Activated naive CD8-positive, alpha-beta T cell treated with anti-CD3 and anti-CD28 coated beads for 36 hours (primary cell): ENCODE measurements at places on chromosomes 2 and 18.
A peak's percentile ranks its signal among the peaks of the same experiment; 100 is the strongest.

DNA sequence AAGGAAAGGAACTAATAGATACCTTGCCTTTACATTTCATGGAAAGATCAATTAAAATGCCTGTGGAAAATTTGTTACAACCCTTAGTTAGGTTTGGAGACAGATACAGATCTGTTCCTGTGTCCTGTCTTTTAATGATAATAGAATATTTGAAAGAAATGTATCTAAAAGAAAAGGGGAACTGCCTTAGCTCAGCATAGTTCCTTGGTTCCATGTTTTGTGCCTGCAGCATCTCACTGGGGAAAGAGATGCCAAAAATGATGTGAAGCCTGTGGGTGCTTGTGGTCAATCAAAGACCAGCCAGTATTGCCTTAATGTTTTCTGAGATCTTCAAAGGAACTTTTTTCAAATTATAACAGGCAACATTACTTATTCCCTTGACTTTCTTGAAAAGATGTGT is 147.6 kb downstream of the ADCYAP1 start:
- no peak overlapping the region for H3K27ac ChIP-seq
- no peak overlapping the region for H3K4me3 ChIP-seq
- H3K27me3 ChIP-seq: no peaks in the 10 kb centered on the region

DNA sequence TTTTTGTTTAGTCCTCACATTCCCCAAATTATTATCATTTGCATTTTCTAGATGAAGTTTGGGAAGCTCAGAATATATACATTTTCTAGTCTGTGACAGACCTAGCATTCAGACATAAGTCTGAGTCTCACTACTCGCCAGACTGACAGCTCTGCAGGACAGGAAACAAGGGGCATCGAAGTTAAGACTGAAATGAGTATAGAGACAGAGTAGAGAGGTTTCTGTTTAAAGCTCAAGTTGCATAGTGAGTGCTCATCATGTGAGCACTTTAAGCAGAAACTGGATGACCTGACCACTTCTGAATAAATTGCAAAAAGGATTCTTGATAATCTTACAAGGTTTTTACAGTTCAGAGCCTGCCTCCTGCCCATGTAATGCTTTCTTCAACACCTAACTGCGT is 1.1 kb downstream of the HADHB start:
- H3K27ac ChIP-seq: peak overlapping the region; percentile 99
- peaks cover 5% of the 10 kb centered on the region for H3K36me3 ChIP-seq
- peak overlapping the region; percentile 96 for H3K4me3 ChIP-seq
- DNase-seq: no peak
- no peaks in the 10 kb centered on the region for H3K27me3 ChIP-seq

DNA sequence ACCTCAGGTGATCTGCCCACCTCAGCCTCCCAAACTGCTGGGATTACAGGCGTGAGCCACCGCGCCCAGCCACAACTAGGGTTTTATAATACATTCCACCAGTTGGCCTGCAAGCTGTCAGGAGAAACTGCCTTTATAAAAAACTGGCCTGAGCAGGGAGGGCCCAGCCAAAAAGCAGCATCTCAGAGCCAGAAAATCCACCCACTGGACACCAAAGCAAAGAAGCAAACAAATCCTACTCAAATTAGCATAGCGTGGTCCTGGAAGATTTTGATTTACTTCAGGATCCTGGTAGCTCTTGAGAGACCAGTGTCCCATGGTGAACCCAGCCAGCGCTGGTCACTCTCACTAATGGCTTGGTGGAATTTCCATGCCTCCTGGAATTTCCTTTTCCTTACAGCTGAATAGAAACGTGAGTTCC is 60.0 kb upstream of the PXDN start:
- no peak for DNase-seq

GRCh38 chr2:70569559-70569958 is 15.9 kb upstream of the TGFA start:
- H3K4me1 ChIP-seq: peaks cover 16% of the 10 kb centered on the region
- H3K27me3 ChIP-seq: peaks cover 7% of the 10 kb centered on the region
- H3K27ac ChIP-seq: no peak overlapping the region
- no peaks in the 10 kb centered on the region for H3K36me3 ChIP-seq
- no peak for DNase-seq
- no peak overlapping the region for H3K4me3 ChIP-seq

DNA sequence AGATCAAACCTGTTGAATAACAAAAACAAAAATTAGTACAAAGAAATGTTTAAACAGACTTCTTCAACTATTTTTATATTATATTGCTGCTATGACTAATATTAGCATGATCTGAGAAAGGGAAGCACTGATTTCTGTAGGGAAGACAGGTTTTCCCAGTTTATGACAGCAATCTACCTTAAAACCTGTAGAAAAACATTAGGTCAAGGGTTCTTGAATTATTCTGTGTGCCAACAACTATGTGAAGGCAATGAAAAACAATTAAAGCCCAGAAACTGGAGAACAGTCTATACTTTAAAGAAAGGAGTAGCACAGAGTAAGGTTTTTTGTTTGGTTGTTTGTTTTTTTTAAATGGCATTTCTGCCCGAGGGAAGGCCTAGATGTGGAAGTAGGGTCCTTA is 23.3 kb downstream of the PUM2 start:
- peak overlapping the region; percentile 17 for H3K27ac ChIP-seq
- no peak for DNase-seq
- peaks cover 64% of the 10 kb centered on the region for H3K4me1 ChIP-seq
- peaks cover 68% of the 10 kb centered on the region for H3K36me3 ChIP-seq

DNA sequence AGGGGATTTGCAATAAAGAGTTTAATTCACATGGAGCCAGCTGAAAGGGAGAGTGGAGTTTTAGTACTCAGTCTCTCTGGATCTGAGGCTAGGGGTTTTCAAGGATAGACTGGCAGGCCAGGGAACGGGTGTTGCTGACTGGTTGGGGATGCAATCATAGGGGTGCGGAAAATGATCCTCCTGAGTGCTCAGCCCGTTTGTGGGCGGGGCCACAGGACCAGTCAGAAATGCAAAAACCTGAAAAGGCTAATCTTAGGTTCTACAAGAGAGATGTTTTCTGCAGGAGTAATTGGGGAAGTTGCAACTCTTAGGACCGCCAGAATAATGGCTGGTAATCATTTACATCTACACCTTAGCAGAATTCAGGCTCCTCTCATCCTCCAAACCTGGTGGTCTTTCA is 2.5 kb downstream of the NFU1 start:
- no peak for DNase-seq
- peaks cover 30% of the 10 kb centered on the region for H3K4me1 ChIP-seq
- no peaks in the 10 kb centered on the region for H3K27me3 ChIP-seq

DNA sequence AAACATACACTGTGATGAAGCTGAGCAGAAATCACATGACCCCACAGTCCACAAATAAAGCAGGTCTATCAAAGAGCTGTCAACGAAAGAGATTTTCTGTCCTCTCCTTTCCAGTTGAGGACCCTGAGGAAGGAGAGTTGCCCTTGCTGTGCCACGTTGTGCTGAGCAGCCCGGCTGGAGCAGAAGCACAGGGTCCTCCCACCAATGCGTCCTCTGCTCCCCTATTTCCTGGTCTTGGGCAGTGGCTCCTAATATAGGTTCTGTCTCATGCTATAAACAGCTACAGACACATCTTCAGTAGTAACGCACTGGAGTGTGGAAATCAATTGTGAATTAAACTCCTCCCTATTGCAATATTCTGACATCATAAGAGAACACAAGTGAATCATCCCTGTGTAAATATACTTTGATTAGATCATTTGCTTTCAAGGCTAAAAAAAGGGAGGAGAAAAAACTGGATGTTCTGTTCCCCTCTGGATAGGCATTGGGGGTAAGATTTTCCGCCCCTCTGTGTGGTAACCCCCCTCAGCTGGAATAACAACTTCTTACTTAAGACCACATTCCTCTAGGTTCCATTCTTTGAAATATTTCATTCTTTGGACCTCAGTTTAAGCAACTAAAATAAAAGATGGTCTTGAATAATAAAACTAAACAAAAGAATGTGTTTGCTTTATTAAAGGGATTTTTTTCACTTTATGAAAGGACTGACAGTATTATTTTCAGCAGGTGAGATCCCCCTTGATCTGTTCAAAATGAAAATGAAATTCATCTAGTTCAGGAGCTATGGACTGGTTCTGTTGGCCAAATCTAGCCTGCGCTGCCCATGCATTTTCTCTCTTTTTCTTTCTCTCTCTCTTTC is 8.3 kb upstream of the RHOB start:
- peaks cover 14% of the 10 kb centered on the region for H3K27me3 ChIP-seq
- no peak overlapping the region for H3K27ac ChIP-seq
- no peak for DNase-seq
- no peak overlapping the region for H3K4me3 ChIP-seq
- H3K4me1 ChIP-seq: peaks cover 2% of the 10 kb centered on the region

DNA sequence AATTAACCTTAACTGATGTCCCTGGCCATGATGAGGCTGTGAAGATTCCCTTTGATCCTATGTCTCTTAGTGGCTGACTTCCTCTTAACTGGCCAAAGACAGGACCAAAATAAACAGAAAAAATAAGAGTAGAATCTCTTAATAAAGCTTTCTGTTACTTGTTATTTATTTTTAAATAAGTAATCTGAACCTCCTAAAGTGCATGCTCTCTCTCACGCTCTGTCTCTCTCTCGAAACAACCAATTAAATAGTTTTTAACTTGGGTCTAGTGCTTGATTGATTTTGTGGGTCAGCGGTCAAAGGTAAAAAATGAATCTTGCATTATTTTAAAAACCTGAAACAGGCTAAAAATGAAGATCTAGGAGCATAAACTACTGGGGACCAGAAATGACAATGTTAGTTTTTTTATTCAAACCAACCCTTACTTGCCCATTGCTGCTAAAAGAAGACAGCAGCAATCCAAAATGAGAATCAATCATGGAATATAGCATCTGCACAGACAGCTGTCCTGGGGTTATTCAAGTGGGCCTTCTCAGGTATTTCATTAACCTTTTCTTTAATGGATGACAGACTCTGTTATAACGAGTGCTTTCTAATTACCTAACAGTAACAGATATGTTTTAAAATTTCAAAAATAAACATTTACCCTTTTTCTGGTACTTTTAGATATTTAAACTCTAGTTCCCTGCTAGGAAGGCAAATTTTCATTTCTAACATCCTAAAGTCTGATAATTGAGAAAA is 11.2 kb downstream of the GAREM1 start:
- no peaks in the 10 kb centered on the region for H3K36me3 ChIP-seq
- no peak overlapping the region for H3K4me3 ChIP-seq
- no peak overlapping the region for H3K27ac ChIP-seq
- no peaks in the 10 kb centered on the region for H3K4me1 ChIP-seq
- peaks cover 54% of the 10 kb centered on the region for H3K27me3 ChIP-seq
- no peak for DNase-seq

DNA sequence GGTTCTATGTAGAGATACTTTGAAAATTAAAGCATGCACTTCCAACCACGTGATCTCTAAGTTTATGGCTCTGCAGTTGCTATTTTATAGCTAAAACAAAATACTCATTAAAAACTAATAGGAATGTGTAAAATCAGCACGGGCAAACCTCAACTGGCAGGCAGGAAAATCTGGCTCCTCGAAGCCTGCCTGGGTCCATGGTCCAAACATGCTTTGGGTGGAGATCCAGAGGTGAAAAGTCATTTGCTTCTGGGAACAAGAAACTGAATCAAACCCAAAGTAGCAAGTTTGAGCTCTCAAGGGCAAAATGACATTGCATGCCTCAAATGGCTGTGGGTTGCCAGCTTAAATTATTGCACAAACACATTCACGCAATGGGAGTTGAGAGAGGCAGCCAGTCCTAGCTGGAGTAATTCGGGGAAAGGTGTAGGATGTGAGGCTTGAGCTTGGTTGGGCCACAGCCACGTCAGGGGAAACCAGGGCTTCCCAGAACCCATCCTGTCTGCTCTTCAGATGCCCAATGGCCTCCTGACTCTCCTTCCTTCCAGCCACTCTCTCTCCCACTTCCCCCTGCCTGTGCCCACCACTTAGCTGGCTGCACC is 75.2 kb upstream of the LCLAT1 start:
- H3K4me1 ChIP-seq: peaks cover 20% of the 10 kb centered on the region
- no peaks in the 10 kb centered on the region for H3K27me3 ChIP-seq
- H3K4me3 ChIP-seq: no peak overlapping the region
- no peak overlapping the region for H3K27ac ChIP-seq
- DNase-seq: no peak

GRCh38 chr18:47264308-47264700 is 12.8 kb upstream of the SKOR2 start:
- H3K4me3 ChIP-seq: no peak overlapping the region
- H3K4me1 ChIP-seq: peaks cover 9% of the 10 kb centered on the region
- no peak for DNase-seq
- peaks cover 79% of the 10 kb centered on the region for H3K27me3 ChIP-seq

DNA sequence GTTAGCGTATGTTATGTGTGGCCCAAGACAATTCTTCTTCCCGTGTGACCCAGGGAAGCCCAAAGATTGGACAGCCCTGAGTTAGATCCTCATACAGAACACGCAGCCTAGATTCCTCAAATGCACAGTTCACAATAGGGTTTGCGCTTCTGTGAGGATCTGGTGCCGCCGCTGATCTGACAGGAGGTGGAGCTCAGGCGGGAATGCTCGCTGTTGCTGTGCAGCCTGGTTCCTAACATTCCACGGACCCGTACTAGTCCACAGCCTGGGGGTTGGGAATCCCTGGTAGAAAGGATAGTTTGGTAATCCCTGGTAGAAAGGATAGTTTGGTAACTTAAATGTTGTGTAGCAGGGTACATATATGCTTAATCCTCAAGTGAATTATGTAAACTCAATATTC is 27.0 kb downstream of the MAPRE3 start:
- no peak overlapping the region for H3K4me3 ChIP-seq
- DNase-seq: no peak
- no peaks in the 10 kb centered on the region for H3K27me3 ChIP-seq

DNA sequence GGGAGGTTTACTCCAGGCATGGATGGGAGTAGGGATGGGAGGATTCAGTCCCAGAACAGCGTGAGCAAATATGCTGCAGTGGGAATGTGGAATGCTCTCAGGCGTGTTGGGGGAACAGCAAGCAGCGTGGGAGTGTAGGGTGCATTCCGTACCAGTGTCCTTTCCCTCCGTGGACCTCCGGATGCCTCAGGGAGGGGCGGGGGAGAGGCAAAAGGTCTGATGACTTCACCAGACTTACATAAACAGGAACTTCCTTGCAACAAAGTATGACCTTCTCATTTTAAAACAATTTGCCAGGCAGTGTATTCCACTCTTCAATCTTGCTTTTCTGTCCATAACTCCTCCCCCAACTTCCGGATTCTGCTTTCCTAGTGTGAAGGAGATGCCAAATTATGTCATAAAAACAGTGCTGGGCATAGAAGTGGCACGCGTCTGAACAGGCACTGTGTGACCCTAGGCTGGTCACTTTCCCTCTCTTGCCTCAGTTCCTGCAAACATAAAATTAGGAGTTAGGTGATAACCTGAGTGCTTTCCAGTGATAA is 36.9 kb downstream of the RPL37A start:
- DNase-seq: no peak
- H3K4me3 ChIP-seq: no peak overlapping the region
- H3K27me3 ChIP-seq: no peaks in the 10 kb centered on the region
- H3K36me3 ChIP-seq: no peaks in the 10 kb centered on the region

DNA sequence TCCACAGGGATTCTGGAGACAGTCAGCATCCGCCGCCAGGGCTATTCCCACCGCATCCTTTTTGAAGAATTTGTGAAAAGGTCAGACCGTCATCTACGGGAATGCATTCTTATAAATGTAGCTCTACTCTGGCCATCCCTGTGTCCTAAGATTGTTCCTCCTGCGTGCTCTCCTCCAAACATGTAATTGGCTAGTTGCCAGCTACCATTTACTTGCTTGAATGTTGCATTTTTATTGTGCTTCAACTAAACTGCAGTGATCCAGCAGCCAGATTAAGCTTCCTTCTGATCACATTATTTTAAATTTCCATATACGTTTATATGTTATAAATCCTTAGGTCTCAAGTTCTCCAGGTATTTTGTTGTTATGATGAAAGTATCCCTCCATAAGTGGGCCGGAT is 248.5 kb upstream of the SP5 start:
- DNase-seq: no peak
- H3K4me1 ChIP-seq: no peaks in the 10 kb centered on the region
- no peak overlapping the region for H3K27ac ChIP-seq
- H3K27me3 ChIP-seq: no peaks in the 10 kb centered on the region
